ENCODE measurements at places on chromosomes 13 and 19.
A peak's percentile ranks its signal among the peaks of the same experiment; 100 is the strongest.

- DNase-seq: no peak
Measured at GRCh38 chr19:15253513-15253912, 21.3 kb upstream of the EPHX3 start.

DNA sequence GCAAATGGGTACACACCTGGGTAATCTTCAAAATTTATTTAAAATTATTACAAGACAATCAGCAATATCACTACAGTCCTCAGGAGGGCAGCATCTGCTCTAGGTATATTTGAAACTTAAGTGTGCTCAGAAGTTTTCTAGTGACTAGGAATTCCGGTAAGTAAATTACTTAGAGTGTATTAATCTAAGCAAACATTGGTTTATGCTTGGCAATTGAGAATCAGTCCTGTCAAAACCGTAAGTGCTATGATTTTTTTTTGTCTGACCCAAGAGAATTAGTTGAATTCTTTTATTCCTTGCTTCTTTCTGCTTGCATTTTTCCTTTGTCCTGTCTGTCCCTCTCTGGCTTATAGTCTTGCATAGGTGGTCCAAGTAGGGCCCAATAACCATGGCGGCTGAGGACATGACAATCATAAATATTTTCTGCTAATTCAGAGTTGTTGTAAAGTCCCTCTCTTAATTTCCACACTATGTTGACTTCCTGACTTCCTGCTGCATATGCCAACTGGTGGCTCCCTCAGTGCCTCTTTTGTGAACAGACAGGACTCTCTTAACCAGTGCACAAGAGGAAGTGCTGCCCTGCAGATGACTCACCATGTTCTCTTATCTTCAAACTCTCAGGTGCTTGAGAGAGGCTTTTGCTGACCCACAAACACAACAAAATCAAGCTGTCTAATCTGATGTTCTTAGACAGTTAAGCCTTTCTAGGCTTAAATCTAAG lies 82.2 kb downstream of the SLAIN1 start:
- DNase-seq: peak; percentile 37

DNA sequence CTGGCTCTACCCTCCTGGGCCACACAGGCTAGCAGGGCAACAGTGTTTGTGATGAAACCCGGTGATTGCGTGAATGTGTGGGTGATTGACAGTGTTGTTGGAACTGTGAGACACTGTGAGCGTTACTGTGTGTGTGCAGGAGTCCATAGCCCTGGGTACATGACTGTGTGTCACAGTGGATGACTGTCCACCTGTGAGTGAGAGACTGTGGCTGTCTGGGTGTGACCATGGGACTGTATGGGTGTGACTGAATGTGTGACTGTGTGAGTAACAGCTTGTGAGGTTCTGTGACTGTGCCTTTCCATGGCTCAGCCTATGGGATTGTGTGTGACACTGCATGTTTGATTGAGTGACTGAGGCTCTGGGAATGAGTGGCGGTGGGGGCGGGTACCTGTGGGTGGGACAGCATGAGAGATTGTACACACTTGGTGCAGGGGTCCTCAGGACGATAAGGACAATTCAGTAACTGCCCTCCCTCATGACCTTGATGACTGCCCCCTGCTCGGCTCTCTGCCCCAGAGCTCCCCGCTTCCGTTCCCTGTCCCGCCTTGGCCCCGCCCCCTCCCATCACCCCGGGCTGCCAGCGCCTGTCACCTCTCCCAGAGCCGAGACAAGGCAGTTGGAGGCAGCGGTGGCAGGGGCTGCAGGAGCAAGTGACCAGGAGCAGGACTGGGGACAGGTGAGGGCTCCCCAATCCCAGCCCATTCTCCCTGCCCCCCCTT lies at the start of gene GIPR:
Gene GIPR (plus strand): TSS at position 602 of the 722 bp plus-strand sequence. CDS start 1,300 bp downstream, outside the sequence.
- DNase-seq: no peak

- DNase-seq: no peak
Measured at GRCh38 chr13:72643311-72643989, 84.0 kb downstream of the MZT1 start.

- no peak for DNase-seq
Measured at GRCh38 chr19:28504139-28504538, 708.8 kb downstream of the UQCRFS1 start.

DNA sequence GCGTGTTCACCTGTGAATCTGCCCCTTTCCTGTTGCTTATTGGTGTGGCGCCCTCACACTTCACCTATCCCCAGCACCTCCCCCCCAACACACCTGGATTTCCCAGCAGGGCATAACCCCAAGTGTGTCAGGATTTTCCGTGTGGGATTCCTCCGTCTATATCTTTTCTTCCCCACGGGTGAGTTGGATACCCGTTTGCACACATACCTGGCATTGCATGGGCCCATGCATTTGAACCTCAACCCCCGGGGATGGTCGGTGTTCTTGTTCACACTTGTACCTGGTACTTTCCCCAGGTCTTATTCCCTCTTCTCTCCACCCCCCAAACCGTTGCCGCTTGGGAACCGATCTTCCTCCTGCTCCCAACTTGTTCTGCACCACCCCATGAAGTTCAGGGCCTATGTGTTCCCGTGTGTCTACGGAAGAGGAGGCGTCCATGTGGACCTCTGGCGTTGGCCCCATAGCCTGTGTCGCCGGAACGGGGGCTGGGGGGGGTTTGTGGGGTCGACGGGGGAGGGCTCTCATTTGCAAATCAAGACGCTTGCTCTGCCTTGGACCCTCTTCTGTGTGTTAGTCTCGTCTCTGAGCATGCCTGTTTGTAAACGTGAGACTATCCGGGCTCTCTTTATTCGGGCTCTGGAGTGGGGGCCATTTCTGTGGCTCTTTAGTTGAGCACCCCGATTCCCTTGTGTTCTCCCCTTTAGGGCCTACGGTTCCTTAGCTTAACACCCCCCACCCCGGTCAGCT lies 1.7 kb downstream of the PRR12 start:
- DNase-seq: peak; percentile 45

GRCh38 chr13:99062593-99062992 lies 84.7 kb upstream of the DOCK9 start:
- DNase-seq: peak; percentile 22

- DNase-seq: no peak
Measured at GRCh38 chr13:35672611-35673010, 196.1 kb upstream of the MAB21L1 start.

DNA sequence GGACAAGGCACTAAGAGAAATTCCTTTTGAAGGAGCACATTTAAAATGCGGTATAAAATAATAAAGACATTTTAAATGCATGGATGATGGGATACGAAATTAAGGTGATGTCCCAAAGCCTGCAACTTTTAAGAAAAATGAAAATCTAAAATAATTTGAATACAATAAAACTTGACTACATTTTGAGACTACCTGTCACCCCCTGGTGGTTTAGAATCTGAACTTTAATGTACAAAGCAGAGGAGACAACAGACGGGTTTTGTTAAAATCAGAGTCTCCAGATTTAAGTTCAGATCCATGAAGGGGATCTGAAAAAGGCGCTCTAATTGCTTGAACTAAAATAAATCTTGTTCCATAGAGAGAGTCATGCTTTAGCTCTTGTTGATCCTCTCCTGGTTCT lies 1129.3 kb upstream of the PCDH20 start:
- no peak for DNase-seq

- DNase-seq: no peak
Measured at GRCh38 chr13:72534951-72535640, 192.3 kb downstream of the MZT1 start.

- no peak for DNase-seq
Measured at GRCh38 chr13:80086304-80086721, 254.6 kb downstream of the SPRY2 start.

DNA sequence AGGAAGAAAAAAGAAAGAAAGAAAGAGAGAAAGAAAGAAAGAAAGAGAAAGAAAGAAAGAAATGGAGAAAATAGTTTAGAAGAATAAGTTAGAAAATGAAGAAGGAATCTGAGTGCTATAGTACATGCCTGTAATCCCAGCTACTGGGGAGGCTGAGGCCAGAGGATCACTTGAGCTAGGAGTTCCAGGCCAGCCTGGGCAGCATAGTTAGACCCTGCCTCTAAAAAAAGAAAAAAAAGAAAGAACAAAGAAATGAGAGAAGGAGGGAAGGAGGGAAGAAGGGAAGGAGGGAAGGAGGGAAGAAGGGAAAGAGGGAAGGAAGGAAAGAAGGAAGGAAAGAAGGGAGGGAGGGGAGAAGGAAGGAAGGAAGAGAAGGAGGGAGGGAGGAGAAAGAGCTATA lies 1339.8 kb downstream of the OLFM4 start:
- no peak for DNase-seq

DNA sequence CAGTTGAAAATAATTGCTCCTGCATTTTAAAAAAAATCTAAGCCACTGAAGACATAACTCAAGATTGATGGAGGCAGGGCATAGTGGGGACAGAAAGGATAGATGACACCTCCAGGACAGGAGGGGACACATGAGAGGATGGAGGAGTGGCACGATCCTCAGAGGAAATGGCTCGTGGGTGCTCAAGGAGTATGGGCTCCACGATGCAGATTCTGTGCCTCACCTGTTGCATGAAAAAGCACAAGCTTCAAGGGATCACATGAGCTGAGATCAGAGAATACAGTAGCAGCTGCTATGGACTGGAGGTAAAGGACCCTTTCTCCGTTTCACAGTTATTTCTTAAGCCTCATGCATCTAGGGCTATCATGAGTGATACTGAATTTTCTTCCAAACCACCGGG lies 69.7 kb upstream of the KL start:
- DNase-seq: no peak

- no peak for DNase-seq
Measured at GRCh38 chr19:47124937-47125668, 5.5 kb upstream of the SAE1 start.

DNA sequence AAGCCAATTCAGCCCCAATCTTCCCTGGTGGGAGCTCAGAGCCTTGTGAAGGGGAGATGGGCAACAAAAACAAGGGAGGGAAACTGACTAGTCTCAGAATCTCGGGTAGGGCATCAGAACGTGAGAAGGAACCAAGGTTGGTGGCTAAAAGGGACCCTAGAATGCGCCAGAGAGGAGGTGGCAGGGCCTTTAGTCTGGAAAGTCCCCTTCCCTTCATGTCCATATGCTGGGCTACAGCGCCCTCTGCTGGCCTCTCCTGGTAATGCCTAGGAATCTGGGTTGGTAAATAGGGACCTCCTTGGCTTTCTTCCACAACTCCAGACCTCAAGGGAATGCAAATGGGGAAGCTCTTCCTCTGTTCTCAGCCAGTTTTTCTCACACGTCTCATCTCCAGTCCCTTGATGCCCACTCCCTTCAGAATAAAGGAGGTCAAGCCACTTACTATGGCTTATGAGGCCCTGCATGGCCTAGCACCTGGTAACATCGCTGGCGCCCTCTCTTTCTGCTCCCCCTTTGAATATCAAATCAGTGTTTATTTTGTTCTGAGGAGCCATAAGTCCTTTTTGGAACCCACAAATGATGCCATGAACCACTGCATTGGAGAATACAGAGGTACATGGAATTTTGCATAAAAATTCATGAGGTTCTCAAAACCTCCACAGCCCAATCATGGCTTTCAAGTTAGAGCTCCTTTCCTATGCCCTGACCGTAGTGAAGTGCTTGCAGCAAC lies 1.4 kb upstream of the CCDC97 start:
- DNase-seq: peak; percentile 85

GRCh38 chr19:12720851-12721655 lies 2.7 kb downstream of the TNPO2 start:
- peak; percentile 64 for DNase-seq

GRCh38 chr13:36475468-36475867 lies 43.2 kb downstream of the CCNA1 start:
- no peak for DNase-seq

- no peak for DNase-seq
Measured at GRCh38 chr19:58397533-58398037, 2.1 kb downstream of the RNF225 start.

GRCh38 chr13:40983259-40983658 lies 35.9 kb downstream of the ELF1 start:
- no peak for DNase-seq

GRCh38 chr19:55658846-55659459 lies 4.1 kb downstream of the U2AF2 start:
- DNase-seq: no peak

GRCh38 chr13:109406376-109406992 lies 379.9 kb downstream of the IRS2 start:
- DNase-seq: no peak

- DNase-seq: no peak
Measured at GRCh38 chr13:63274772-63275171, 1859.1 kb upstream of the PCDH20 start.

Measured in ovary (tissue), 10 donors.